ENCODE measurements at places on chromosomes 2 and 18. TPM values are rescaled to one million over a fixed set of nuclear protein-coding genes. Genes with fewer than 3 reads are reported as not detected.

GRCh38 chr2:230358305-230358704 lies 31.3 kb downstream of the SP140L start:
- DNase-seq = no peak

DNA sequence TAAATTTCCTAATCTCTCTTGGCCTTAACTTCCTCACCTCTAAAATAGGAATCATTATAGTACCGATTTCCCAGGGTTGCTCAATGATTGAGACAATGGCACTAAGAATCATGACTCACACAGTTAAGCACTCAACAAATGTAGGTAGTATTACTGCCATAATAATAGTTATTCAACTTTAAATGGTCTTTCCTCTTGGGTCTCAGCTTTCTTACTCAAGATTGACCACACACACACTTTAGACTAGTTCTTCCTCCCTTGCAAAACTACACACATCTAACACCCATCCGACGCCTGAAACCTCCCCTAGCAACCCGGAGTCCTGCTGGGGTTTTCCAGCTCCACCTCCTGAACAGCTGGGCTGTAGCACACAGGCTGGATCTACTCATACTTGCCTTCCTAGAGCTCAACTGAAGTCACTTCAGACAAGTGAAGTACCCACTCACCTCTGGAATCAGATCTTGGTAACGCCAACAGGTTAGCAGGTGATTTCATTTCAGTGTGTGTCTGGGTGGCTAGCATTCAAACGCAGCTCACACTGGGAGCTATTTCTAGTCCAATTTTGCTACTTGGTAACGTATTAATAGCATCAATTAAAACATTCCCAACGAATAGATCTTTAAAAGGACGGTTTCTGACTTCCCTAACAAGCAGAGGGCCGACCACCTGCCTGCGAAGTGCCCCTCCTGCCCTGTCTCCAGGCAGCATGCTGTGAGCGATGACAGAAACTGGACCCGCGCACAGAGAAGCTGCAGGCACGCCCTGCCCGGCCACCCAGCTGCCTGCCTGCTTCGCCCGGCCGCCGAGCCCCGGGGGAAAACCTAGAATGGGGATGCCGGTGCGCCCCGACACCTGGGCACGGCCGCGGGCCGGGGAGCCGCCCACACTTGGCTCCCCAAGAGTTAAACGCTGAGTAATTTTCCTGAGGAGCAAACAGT lies 1.1 kb downstream of the UXS1 start:
- peak; percentile 75 for DNase-seq

DNA sequence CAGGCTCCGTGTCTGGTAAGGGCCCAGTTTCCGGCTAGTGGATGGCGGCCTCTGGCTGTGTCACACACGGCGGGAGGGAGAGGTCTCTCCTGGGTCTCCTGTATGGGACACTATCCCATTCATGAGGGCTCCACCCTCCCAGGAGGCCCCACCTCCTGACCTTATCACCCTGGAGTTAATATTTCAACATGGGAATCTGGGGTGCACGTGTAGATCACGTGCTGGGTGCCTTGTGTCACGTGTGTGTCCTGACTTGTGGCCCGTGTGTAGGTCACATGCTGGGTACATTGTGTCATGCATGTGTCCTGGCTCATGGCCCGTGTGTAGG lies 9.9 kb downstream of the NEU4 start:
- DNase-seq = peak; percentile 21

DNA sequence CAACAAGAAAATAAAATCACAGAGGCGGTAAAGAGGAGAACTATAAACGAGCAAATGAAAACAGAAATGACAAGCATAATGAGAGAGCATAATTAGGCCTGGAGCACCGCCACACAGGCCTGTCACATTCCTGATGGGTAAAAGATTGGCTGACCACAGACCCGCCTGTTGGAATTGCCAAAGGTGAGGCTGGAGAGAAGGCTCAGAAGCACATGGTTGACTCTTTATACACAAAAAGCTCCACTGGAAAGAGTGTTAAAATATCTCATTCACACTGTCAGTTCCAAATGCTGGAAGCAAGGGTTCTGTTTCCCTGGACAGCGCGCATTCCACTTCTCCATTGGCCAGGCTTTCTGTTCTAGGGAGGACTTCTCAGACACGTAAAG lies 5.9 kb upstream of the LGALSL start:
- no peak for DNase-seq

GRCh38 chr2:138182250-138182936 lies 218.1 kb downstream of the HNMT start:
- DNase-seq = no peak

DNA sequence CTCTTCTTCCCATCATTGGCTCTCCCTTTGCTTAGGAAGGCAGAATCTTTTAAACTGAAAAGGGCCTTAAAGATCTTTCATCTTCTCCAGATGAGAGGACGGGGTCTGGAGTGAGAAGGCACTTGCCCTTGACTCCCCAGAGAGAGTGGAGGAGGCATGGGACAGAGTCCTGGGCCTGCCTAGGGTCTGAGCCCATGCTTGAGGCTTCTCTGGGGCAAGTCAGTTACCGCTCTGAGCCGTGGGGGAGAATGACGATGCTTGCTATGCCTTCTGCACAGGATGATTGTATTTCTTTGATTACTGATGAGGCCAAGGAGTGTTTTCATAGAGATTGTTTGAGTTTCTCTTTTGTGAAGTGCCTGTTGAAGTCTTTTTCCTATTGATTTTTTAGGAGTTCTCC lies 921 bp downstream of the PLB1 start:
- no peak for DNase-seq

DNA sequence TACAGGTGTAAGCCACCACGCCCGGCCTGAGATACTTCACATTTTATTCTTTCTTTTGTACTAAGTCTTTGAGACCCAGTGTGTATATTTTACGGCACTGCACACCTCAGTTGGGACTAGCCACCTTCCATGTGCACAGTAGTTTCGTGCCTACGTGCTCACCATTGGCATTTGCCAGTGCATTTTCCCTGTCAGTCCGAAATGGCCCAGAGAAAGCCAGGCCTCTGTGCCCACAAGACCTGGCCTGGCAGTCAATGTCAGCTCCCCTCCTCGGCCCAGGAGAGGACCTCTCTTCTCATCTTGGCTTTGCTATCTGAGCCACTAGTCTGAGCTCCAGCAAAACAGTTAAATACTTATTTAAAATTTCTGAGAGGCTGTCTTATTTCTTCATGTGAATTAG lies 147.8 kb upstream of the KLHL29 start:
- DNase-seq = no peak

DNA sequence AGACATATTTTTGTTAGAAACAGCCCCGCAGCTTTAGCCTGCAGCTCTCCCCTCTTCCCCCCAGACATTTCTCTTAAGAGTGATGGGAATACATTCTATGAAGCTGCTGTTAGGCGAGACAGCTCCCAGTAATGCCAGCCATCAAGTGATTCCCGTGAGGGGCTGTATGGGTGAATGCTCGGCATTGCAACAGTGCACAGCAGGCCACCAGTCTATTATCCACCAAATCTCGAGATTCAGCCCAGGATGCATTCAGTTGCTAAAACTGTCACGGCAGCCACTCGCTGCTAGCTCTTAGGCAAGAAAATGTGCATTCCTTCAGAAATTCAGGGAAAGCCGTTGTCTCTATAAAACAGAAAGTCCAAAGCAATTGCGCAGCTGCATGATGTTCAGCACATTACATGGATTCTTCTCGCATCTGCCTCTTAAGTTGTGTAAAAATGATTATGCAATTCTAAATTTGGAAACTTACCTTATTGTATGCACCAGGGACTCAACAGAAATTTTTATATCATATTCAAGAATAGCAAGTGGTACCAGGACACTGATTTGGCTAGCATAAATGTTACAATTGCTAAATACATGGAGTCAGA lies 211.3 kb upstream of the ARL4C start:
- no peak for DNase-seq

DNA sequence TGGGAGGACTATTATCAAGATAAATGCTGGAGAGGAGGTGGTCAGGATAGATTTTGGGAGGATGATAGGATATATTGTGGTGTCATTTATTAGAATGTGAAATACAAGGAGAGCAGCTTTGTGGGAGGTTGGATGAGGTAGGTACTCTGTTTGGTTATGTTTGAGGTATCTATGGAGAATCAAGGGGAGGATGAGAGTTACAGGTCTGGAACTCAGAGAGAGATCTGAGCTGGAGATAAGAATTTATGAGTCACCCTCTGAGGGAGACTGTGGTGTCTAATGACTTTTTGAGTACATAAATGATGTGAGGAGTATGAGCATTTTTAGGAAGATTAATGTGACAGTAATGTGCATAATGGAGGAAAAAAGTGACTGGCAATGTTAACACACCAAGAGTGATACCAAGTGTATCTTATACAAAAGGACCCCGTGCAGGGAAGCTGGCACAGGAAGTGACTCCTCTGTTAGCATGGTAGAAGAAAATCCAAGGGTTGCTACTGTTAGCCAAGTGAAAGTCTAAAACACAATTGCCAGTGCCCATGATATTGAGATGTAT lies 48.2 kb downstream of the CRIM1 start:
- no peak for DNase-seq

GRCh38 chr2:35461406-35461805 lies 894.2 kb upstream of the CRIM1 start:
- no peak for DNase-seq

DNA sequence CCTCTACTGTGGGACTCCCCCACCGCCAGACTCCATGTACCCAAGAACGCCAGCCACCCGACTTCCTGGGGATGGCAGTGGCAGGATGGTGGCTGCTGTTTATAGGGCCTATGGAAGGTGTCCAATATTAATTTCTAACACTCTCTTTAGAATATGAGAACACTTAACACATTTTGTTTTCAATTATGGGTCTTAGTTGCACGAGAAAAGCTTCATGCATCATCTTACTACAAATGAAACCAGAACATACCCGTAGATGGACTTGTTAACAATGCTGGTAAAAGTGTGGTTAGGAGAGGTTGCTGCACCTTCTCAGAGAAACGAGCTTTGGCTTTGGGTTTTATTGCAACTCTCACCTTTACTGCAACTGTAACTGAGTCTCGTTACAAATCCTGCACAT lies 335.6 kb upstream of the ID2 start:
- no peak for DNase-seq

GRCh38 chr18:57885931-57886330 lies 82.8 kb upstream of the ATP8B1 start:
- DNase-seq = no peak

- DNase-seq = no peak
Observed at GRCh38 chr18:75307530-75307929, 96.9 kb downstream of the TSHZ1 start.

DNA sequence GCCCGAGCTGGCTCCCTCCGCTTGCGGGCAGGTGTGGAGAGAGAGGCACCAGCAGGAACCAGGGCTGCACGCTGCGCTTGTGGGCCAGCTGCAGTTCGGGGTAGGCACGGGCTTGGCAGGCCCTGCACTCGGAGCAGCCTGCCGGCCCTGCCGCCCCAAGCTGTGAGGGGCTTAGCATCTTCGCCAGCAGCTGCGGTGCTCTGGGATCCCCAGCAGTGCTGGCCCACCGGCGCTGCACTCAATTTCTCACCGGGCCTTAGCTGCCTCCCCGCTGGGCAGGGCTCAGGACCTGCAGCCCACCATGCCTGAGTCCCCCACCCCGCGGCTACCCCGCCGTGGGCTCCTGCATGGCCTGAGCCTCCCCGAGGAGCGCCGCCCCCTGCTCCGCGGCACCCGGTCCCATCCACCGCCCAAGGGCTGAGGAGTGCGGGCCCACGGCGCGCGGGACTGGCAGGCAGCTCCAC lies 434.4 kb upstream of the RGPD4 start:
- no peak for DNase-seq

DNA sequence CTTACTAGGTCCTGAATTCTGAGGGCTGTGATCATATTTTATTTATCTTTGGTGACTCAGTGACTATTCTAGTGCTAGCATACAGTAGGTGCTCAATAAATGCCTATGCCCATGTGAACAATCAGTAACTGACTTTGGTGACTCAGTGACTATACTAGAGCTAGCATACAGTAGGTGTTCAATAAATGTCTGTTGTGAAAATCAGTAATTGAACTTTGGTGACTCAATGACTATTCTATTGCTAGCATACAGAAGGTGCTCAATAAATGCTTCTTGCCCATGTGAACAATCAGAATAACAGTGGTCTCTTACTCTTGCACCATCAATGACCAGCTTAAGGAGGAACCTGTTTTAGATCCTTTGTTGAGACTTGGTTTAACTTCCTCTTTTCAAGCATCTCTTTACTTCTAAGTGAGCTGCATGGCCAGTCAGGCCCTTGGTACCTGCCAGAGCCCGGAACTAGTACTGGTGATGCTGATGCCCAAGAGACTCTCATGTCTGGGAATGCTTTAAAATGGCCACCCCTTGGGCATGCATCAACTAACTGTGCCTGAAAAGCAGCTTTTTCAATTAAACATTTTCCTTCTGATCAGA lies 214.9 kb upstream of the SPRED2 start:
- DNase-seq = no peak

- no peak for DNase-seq
Observed at GRCh38 chr2:203412546-203413331, 84.5 kb downstream of the ABI2 start.

DNER gene
- polyA plus RNA-seq = 7.5 TPM

MARS2 gene
- 8.9 TPM for polyA plus RNA-seq

GLI2 gene
- polyA plus RNA-seq = 4.1 TPM

ASB18 gene
- 0.03 TPM for polyA plus RNA-seq

INPP5D gene
- polyA plus RNA-seq = 12.6 TPM

DSC1 gene
- 0.04 TPM for polyA plus RNA-seq

AGFG1 gene
- 113 TPM for polyA plus RNA-seq

TFPI gene
- 65.3 TPM for polyA plus RNA-seq

TBC1D8 gene
- polyA plus RNA-seq = 17.3 TPM

KCNG2 gene
- 0.46 TPM for polyA plus RNA-seq

STPG4 gene
- polyA plus RNA-seq = 0.18 TPM

ALPG gene
- not detected for polyA plus RNA-seq

TMEM87B gene
- polyA plus RNA-seq = 37.5 TPM

CYRIA gene
- polyA plus RNA-seq = 5.3 TPM

SCN1A gene
- polyA plus RNA-seq = 0.21 TPM

EHD3 gene
- polyA plus RNA-seq = 3.9 TPM
